Prostate gland (tissue), 2 donors: ENCODE measurements at places on chromosomes 11 and 22. TPM values are rescaled to one million over a fixed set of nuclear protein-coding genes. Genes with fewer than 3 reads are reported as not detected.

RBMXL2 gene
- total RNA-seq, result not detected

- no peak for DNase-seq
Observed at GRCh38 chr11:14111496-14111895, 149.0 kb downstream of the SPON1 start.

GRCh38 chr22:50698546-50698945, 25.9 kb downstream of the SHANK3 start:
- DNase-seq, result no peak

- no peak for DNase-seq
Observed at GRCh38 chr22:49825436-49825835, 2.2 kb downstream of the BRD1 start.

- no peak for DNase-seq
Observed at GRCh38 chr11:69702769-69703452, 911 bp downstream of the FGF19 start.

GRCh38 chr11:87036756-87037449, 831 bp upstream of the TMEM135 start:
- no peak for DNase-seq
